Stimulated activated CD8-positive, alpha-beta memory T cell treated with anti-CD3 and anti-CD28 coated beads, Interleukin-7, amount 100 ng/mL, for 1 hour (primary cell): ENCODE measurements at places on chromosomes 5 and 9.

DNA sequence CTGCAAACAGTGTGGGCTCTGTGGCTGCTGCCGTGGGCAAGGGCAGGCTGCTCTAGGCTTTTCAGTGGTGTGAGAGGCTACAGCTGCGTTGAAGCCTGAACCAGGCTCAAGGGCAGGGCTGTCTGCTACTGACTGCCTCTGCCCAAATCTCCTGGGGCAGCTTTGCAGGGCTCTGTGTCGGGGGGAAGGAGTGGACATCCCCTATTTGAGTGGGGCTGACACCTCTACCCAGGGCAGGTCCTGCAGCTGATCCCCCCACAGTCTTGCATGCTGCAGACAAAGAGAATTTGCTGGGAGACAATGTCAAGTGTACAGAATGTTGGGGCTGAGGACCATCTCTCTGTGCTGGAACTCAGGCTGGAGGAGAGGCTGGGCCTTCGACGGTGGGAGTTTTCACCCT is 240.2 kb downstream of the PBX3 start:
- no peak for DNase-seq

DNA sequence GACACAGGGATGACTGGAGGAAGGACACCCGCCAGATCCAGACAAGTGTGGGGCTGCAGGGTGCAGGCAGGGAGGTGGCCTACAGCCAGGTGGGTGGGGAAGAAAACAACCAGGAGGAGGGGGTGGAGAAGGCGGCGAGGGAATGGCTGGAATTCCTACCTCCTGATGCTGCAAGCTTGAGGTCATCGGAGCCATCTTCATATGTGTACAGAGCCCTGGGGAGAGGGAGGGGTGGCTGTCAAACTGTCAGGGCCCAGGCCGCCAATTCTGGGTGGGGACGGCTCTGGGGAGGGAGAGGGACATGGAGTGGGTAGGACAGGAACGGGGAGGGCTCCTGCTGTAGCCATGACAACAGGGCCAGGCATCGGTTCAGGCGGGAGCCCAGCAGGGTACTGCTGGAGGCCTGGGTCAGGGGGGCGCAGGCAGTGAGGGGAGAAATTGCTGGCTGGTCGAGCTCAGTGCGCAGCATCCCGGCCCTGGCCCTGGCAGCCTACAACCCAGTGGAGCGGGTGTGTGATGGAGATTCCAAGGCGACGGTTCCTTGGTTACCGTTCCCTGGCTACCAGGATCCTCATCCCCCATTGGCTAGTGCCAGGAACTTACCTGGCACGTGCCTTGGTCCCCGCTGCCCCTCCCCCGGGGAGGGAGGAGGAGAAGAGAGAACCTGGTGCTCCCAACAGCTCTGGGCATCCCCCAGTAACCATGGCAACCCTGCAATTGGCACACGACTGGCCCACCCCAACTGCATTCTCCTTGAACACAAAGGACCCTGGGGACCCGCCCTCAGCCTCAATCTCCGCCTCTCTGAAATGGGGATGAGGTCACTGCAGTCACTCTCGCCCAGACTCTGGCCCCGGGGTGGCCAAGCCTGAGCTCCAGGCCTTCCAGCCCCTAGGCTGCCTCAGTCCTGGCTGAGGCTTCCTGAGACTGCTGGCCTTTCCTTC is 4.5 kb downstream of the DBN1 start:
- no peak for DNase-seq

- no peak for DNase-seq
Measured at GRCh38 chr5:56414066-56414465, 180.9 kb upstream of the ANKRD55 start.

- DNase-seq: no peak
Measured at GRCh38 chr9:75878488-75878860, 12.0 kb upstream of the PCSK5 start.

DNA sequence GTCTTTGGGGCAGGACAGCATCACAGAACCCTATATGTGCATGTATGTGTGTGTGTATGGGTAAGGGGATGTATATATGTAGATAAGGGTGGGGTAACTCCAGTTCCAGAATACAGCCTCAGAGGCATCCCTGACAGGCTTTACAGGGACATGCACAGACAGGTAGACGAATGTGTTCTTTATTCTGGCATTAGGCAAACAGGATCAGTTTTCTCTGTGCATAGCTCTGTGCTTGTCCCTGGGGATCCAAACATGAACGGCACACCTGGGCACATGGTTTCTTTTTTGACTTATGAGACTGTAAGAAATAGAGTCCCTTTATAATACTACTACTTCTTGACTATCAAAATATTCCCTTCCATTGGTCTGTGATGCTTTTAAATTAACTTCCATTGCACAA is 120.6 kb downstream of the TRIO start:
- DNase-seq: no peak

- DNase-seq: no peak
Measured at GRCh38 chr9:121720311-121721057, 69.0 kb downstream of the DAB2IP start.

DNA sequence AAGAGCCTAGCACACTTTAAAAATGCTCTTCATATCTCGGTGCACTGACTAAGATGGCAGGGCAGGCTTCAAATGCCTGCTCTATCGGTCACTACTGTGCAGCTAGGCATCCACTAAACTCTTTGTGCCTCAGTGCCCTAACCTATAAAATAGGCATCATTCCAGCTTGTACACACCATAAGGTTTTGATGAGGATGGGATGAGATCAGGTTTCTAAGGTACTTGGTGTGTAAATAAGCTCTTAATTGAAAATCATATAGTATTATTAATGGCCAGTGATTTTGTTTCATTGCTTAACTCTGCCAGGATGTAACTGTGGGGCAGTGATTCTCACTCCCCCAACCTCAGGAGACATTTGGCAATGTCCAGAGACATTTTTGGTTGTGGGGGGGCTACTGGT is 78.5 kb downstream of the ALDH1A1 start:
- DNase-seq: no peak

- DNase-seq: no peak
Measured at GRCh38 chr5:2353211-2353610, 398.3 kb downstream of the IRX2 start.

DNA sequence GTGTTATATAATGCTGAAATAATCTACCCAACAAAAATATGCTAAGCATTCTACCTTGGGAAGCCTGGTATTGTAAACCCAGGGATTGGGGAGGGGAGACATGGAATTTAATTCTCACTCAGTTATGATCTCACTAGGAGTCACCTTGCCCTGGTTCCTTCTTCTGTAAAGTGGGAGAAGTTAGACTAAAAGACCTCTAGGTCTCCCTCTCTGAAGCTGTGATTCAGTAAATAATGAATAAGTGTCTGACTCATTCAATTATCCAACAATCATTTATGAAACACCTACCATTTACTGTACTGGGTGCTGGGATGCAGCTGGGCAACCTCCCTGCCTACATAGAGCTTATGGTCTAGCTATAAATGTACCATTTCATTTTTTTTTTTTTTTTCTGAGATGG is 20.2 kb upstream of the SPARC start:
- no peak for DNase-seq

GRCh38 chr5:161783297-161783696 is 64.6 kb upstream of the GABRA1 start:
- DNase-seq: no peak

DNA sequence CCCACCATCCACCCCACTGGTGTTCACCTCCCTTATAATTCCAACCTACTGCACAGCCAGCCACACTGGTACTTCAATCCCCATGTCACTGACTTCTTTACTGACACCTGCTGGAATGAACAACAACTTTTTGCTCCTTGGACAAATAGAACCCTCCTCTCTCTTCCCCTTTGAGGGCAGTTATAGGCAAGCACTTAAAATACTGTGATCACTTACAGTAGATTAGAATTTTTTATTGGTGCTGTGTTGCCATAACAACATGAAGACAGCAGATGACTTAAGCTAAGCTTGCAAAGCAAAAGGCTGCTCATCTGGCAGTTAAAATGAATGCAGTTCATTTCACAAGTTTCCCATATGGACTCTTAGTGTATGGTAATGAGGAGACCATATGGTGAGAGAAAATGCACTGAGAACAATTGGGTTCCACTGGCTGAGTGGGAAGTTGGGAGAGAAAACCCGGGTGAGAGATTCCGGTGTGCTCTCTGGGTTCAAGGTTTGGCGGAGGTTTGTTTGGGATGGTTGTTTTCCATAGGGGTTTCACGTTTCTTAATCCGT is 374.3 kb downstream of the EBF1 start:
- no peak for DNase-seq

- DNase-seq: no peak
Measured at GRCh38 chr5:60473654-60474053, 226.3 kb downstream of the DEPDC1B start.

- no peak for DNase-seq
Measured at GRCh38 chr5:55638455-55638854, 73.7 kb downstream of the SLC38A9 start.

DNA sequence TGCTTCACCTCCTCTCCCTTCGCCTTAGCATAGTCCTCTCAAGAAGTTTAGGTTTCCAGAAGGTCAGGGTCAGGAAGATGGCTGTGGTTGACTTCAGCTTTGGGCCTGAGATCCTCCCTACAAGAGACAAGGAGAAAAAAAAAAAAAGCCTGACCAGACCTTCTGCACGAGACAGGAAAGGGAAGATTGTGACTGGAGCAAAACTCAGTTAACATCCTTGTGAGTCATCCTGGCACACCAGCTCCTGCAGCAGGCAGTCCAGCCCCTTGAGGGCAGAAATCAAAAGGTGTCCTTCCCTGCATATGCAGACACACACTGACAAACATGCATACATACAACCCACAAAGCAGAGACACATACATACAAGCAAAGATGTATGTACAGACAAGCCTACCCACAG is 18.0 kb upstream of the ENHO start:
- no peak for DNase-seq

DNA sequence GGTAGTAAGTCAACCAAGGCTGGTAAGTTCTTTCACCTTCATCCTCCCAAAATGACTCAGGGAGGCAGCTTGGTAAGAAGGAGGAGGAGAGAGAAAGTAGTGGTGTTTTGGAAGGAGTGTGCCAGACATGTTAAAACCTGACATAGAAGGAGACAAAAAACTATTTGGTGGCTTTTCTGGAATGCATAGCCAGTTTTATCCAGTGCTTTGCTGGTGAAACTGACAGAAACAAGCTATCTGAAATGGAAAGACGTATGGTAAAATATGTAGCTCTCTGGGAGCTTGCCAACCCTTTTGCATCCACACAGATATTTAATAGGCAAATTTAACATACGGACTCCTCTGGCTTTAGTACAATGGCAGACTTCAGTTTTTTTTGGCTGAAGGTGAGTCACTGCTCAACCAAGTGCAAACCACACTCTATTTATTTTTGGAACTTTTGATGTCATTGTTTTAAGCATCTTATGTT is 45.4 kb downstream of the RAB14 start:
- no peak for DNase-seq

DNA sequence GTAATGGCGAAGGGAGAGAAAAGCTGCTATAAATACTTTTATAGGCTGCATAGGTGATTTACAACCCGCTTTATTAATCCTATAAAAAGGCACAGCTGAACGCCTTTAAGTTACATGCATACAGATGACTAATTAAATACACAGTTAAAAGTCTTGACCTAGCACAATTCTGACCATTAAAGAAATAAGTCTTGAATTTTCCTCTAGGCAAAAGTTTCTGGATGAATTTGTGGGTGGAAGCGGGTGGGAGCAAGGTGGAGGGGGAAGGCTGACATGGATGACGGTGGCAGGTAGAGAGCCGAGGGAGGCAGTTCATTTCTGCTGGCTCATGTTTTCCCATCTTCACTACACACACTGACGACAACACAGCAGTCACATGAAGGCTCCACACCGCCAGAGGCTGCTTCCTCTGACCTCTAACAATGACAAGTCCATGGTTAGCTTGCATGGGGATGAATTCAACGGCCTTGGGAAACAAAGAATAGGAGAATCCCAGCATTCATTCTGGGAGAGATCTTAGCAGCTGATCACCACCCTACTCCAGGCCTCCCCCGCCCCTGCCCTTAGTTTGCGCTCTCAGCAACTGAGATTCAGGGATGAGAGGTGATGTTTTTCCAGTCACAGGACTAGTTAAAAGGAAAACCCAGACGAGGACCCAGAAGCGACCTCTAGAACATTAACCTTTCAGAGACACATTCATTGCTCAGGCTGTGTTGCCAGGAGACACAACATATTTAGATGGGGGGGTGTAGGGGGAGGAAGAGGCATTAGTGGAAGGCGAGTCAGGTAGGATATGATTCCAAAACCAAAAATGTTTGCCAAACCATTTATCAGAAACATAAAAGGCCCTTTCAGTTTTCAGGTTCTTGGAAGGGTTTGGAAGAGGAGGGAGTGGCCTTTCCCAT is 329.3 kb downstream of the PIK3R1 start:
- no peak for DNase-seq

DNA sequence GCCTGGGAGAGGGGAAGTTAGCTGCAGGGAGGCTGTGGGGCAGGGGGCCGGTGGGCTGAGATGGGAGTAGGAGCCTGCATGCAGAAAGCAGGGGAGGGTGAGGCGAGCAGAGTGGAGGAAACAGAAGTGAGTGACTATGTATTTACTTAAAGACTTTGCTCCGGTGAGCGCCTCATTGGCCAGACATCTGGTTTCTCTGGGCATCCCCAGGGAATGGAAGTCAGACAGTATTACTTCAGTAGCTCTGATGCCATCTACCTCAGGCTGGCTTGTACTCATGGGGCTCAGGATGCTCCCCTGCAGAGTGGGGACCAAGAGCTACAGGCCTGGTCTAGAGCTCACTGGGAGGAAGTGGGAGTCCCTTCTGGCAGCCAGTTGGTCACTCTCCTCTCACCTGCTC is 78.2 kb upstream of the ARAP3 start:
- no peak for DNase-seq

- DNase-seq: no peak
Measured at GRCh38 chr5:3092664-3093063, 341.2 kb upstream of the IRX2 start.

GRCh38 chr9:14883310-14883944 is 26.8 kb downstream of the FREM1 start:
- no peak for DNase-seq

DNA sequence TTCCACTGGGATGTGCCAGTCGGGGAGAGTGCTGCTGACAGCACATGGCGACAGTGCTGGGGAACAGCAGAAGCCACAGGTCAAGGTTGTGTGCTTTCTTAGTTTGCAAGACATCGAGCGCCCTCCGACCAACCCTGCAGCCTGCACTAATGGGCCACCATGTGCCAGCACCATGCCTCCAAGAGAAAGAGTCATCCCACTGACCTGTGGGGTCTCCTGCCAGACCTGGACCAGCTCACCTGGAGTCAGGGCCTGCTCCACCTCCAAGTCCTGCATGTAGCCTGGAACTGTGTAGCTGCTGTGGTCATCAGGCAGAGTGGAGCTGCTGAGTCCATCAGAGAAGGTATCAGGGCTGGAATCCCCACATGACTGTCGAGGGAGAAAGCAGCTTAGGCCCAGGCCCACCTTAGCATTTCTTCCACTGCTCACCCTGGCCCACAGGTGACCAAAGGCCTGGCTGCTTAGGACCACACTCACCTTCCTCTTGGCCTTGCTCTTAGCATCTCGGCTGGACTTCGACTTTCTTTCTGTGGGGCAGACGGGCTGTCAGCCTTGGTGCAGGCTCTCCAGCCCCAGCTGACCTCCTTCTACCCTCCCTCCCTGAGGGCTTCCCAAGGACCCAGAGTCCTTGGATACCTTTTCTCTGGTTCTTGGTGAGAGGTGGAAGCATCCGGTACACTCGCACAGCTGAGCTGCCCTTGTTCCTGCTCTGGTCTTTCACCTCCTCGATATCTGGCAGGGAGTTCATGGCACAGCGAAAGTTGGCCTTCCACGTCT is 4.1 kb downstream of the IRF1 start:
- DNase-seq: no peak
